ENCODE measurements at places on chromosomes 16 and 17.

- DNase-seq = no peak
Observed at GRCh38 chr16:66523861-66524354, 26.0 kb downstream of the TK2 start.

DNA sequence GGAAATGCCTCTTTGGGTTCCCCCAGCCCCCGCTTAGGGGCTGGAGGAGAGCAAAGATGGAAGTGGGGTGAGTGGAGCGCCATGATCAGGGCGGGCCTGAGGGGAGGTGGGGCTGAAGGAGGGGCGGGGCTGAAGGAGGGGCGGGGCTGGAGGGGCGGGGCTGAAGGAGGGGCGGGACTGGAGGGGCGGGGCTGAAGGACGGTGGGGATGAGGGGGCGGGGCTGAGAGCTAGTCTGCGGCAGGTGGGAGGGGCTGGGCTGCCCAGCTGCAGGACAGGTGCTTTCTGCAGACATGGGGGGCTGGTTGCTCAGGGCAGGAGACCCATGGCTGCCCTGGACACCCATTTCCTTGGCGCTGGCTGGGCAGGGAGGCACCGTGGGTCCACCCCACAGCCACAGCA is 39.1 kb upstream of the PABPN1L start:
- no peak for DNase-seq

DNA sequence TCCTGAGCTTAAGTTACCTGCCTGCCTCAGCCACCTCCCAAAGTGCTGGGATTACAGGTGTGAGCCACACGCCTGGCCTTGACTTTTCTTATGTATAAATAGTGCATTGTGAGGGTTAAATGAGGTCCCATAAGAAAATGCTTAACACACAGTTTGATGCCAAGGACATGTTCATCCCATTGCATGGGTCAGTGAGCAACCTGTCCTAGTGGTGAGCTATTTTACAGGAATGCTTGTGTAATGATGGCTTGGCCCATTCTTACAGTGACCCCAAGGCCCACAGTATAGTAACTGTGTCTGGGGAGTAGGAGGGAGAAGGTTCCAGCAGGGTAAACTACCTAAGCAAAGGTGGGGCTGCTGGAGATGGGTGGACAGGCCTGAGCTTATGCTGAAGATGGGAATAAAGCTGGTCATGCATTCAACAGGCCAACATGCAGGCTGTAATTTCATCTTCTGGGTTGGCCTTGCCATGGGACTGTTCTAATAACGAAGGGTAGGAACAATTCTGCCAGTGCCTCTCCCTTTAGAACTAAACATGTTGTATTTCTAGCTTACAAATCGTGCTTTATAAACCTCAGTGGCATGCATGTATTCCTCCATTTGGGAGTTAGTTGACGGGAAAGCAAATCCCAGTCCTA is 6.2 kb downstream of the ACSF2 start:
- no peak for DNase-seq

- DNase-seq = no peak
Observed at GRCh38 chr17:74858672-74859458, 820 bp downstream of the GRIN2C start.

- no peak for DNase-seq
Observed at GRCh38 chr17:64500862-64501765, 4.3 kb upstream of the POLG2 start.

GRCh38 chr16:28309811-28310311 is 17.5 kb downstream of the SBK1 start:
- no peak for DNase-seq

DNA sequence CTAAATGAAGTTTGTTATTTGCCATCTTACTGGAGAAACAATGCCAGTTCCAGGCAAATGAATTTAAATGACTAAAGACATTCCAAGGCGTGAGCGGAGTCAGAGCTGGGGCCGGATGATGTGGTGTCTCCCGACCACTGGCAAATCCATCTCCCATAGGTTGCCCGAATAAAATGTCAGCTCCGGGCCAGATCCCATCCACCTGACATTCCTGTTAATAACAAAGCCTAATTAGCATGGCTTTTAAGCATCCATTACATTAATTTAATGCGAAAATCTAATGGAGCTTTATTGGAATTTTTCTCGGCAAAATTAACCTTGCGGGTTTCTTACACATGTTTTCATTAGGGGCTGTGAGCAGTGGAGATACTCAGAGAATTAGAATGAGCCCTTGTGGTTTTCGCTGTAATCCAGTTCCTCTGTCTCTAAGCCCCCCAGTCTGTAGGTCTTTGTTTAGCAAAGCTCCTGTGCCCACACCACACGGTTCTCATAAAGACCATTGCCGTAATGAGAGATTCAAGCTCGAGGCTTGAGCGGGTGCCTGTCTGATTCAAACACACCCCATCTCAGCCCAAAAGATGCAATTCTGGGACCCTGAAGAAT is 123.3 kb downstream of the CCT6B start:
- no peak for DNase-seq

GRCh38 chr16:3348547-3349167 is 7.0 kb upstream of the OR2C1 start:
- no peak for DNase-seq
